ENCODE measurements at places on chromosomes 2 and 18.

GRCh38 chr2:236720974-236721540, 151.4 kb downstream of the ACKR3 start:
- DNase-seq = no peak

GRCh38 chr2:168830958-168831357, 28.5 kb downstream of the NOSTRIN start:
- DNase-seq = no peak

DNA sequence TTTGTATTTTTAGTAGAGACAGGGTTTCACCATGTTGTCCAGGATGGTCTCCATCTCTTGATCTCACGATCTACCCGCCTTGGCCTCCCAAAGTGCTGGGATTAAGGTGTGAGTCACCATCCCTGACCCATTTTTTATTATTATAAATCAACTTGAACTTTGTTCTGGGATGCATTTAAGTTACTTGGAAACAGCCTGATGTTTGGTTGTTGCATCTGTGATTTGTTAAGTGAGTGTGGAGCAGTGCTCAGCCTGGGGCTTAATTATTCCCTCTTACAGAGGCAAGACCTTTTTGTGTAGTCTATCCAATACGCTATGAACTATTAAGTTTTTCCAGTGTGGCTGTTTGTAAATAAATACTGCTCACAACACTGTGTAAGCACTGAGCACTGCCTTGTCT, 32.6 kb downstream of the MTA3 start:
- no peak for DNase-seq

GRCh38 chr2:98869272-98869641, 66.8 kb downstream of the CRACDL start:
- no peak for DNase-seq

All from stimulated activated effector memory CD8-positive, alpha-beta T cell treated with anti-CD3 and anti-CD28 coated beads, Interleukin-12 subunit alpha, Interleukin-12 subunit beta, amount 100 ng/mL, for 72 hours (primary cell).